SJSA1 (cell line): ENCODE measurements at places on chromosomes 6 and 20. TPM values are rescaled to one million over a fixed set of nuclear protein-coding genes. Genes with fewer than 3 reads are reported as not detected.
A peak's percentile ranks its signal among the peaks of the same experiment; 100 is the strongest.

- DNase-seq, result no peak
Observed at GRCh38 chr20:37741055-37741454, 47.2 kb downstream of the CTNNBL1 start.

DNA sequence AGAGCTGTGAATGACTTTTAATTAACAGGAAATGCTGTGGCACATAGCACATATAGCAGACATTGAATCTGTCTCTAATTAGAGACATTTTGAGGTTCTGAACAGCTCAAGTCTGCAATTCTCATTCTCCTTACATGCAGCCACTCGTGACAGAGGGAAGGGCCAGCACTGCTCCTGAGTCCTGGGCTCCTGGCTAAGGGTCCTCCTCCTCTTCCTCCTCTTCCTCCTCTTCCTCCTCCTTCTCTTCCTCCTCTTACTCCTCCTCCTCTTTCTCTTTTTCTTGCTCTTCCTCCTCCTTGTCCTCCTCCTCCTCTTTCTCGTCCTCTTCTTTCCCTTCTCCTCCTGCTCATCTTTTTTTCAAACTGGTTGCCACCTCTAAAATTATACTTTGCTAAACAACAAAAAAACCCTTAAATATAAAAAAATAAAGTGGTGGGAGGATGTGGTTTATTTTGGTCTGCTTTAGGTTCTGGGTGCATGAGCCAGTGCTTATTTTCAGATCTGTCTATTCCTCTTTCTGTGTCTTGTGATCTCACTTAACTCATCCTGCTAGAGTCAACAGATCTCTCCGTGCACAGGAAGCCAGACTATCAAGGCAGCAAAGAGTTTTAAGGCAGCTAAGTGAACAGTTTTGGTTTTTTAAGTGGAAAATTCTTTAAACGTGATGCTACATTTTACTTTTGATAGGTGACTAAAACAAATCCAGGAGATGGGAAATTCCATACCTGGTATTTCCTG lies 159.3 kb downstream of the CD83 start:
- no peak for DNase-seq

DNA sequence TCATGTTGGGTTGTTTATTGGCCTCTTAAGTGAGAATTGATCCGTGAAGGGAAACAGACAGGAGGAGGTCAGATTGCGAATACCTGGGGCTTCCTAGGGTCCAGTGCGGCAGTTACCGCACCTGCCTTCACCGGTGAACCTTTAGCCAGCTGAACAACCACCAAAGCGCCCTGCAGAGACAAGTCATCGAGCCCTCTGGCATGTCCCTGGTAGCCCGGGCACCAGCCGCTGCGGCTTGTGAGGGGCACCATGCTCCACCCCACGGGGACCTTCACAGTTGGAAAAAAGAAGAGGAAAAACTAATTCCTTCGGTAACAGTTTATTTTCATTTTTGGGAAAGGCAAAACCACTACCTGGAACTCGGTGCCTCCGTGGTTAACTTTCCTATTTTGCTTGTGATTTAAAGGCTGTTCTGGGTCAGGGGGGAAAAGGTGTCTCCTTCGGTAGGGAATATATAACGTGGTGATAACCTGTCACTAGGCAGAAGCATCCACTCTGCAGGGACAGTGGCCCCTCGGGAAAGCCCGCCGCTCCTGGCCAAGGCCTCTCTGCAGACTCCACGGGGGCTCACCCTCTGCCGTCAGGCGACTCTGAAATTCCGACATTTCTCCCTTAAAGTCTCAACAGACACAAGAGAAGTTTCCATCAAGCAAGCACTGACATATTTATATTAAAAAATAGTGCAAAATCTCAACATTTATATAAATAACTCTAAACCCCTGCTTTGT lies 30.7 kb upstream of the ZBP1 start:
- peak; percentile 34 for DNase-seq

DNA sequence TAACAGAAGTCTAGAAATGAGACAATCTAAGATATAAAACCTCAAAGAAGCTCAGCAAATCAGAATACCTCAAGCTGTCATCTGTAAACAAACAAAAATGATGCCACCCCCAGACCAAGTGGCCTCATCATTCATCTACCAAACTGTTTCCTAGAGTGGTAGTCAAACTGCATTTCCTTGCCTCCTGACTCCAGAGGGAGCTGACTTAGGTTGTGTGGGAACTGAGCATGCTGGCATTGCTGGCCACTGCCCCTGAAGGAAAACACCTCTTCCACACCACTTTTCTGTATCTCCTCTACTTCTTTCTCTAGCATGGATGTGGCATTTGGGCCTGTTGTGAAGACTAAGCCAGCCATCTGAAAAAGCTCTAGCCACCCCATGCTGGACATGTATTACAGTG lies 56.3 kb downstream of the ZHX3 start:
- DNase-seq, result no peak

DNA sequence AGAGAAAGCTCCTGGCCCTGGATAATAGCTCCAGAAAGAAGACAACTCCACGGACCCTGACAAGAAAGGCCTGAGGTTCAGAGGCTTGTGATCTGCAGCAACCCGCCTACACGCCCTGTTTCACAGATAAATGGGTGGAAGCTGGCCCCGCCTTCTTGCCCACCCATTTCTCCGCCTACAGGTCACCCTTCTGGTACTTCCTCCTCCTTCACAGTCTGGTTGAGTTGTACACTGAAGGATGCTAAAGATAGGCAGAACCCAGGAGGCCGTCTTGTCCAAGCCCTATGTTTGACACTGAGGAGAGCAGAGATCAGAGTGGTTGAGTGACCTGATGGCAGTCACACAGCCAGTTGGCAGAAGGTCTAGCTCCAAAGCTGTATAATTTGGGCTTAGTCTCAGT lies 34.2 kb upstream of the MDGA1 start:
- DNase-seq, result no peak

Gene EPB41L2
- total RNA-seq, result 73.6 and 76.9 TPM in 2 replicates

Gene BANF2
- not detected in 2 replicates for total RNA-seq

Gene ZKSCAN3
- 5.9 and 6.9 TPM in 2 replicates for total RNA-seq

Gene MUC21
- not detected in 2 replicates for total RNA-seq

Gene KCNG1
- 17.7 and 31.0 TPM in 2 replicates for total RNA-seq

Gene NRN1
- total RNA-seq, result 19.4 and 20.6 TPM in 2 replicates

Gene TMEM200A
- total RNA-seq, result 6.4 and 12.3 TPM in 2 replicates

Gene MRAP2
- total RNA-seq, result not detected in 2 replicates

Gene RPRD1B
- 27.9 and 50.7 TPM in 2 replicates for total RNA-seq
